ENCODE measurements at places on chromosomes 2 and 18.

DNA sequence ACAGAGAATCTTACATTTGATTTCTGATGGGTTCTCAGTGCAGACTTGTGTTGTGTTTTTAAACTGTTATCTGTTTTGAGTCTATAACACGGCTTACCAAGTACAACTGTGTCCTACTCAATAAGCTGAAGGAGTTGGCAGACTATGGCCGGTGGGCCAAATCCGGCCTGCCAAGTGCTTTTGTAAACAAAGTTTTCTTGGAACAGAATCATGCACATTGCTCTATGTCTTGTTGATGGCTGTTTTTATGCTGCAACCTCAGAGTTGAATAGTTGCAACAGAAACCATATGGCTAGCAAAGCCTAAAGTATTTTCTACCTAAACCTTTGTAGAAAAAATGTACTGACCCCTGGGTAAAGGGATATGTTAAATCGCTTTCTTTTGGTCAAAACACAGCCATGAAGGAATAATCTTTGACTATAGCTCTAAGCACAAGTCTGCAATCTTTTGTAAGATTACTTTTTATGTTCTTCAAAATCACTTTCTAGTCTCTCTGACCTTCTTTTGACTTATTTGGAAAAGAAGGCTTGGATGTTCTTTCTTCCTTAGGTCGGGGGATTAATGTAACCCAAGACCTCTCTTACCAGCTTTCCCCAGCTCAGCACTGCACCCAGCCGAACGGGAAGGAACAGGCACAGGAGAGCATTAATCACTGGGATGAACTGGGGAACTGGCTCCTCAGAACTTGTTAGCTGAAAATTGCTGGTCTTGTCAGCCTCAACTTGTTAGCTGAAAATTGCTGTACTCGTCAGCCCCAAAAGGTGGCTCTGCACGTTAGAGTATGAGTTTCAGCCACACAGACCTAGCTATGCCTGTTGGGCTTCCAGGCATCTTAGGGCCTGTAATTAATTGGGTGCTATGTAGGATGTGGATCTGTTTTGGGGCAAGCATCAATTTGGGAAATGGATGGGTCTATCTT, 75.4 kb downstream of the CD8B2 start:
- DNase-seq = no peak

- no peak for DNase-seq
Observed at GRCh38 chr18:41226186-41226585, 728.8 kb upstream of the PIK3C3 start.

DNA sequence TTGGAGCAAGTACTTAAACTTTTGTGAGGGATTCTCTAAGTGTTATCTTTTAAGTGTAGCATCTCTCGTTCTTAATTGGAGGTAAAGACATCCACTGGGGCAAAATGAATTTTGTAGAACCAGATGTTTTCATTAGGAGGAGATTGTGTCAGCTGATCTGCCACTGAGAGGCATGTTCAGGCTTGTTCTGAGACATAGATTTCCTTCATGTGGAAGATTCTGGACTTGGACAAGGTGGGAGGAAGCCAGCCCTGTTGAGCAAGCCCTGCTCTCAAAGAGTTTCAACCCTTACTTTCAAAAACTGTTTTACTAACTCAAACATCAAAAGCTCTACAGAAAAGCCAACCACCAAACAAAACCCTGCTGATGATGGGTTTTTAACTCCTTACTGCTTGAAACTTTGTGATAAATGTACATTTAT, 6.5 kb downstream of the MAP4K4 start:
- no peak for DNase-seq

- no peak for DNase-seq
Observed at GRCh38 chr2:31284107-31284506, 50.2 kb downstream of the EHD3 start.

- peak; percentile 22 for DNase-seq
Observed at GRCh38 chr18:58576638-58577251, 52.1 kb downstream of the ALPK2 start.

DNA sequence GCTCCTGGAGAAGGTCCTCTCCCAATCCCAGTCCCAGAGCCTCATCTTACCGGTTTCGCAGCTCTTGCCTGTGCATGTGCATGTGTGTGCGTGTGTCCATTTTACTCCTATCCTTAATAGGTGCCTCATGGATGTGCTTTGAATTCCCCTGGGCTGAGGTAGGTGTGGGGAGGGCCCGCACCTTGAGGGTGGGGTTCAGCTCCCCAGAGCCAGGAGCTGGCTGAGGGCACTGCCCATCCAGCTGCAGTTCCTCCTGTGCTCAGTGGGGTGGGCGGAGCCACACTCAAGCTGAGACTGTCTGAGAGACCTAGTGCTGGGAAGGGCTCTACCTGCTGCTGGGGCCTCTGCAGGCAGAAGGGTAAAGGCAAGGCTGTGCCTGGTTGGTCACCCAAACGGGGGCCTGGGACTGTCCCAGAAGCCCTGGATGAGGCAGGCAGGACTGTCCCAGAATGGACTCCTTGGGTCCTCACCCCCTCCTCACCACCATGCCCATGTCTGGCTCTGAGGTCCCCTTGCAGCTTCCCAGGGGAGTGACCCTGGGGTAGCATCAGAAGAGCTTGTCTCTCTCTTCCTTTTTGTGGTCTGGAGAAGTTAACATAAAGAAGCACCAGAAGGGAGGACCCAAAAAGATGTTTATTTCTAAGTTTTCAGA, 8.9 kb downstream of the GDF7 start:
- no peak for DNase-seq

DNA sequence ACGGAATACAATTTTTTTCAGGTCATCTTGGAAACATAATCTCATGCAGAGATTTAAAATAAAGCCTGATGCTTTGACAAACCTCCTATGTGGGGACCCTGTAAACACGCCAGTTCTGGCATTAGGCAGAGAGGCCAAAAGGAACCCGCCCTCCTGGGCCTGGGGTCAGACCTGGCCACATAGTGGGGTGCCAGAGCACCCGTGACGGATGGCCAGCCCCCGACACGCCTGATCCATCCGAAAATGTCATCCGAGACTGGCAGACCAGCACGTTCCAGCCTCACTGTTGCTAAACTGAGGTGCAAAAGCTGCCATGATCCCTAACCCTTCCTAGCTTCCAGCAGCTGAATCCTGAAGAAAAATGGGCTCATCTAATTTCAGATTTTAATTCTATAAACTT, 222.6 kb upstream of the SALL3 start:
- DNase-seq = peak; percentile 34

- no peak for DNase-seq
Observed at GRCh38 chr18:6737833-6738232, 8.3 kb downstream of the ARHGAP28 start.

- no peak for DNase-seq
Observed at GRCh38 chr18:8937160-8938094, 165.1 kb upstream of the NDUFV2 start.

DNA sequence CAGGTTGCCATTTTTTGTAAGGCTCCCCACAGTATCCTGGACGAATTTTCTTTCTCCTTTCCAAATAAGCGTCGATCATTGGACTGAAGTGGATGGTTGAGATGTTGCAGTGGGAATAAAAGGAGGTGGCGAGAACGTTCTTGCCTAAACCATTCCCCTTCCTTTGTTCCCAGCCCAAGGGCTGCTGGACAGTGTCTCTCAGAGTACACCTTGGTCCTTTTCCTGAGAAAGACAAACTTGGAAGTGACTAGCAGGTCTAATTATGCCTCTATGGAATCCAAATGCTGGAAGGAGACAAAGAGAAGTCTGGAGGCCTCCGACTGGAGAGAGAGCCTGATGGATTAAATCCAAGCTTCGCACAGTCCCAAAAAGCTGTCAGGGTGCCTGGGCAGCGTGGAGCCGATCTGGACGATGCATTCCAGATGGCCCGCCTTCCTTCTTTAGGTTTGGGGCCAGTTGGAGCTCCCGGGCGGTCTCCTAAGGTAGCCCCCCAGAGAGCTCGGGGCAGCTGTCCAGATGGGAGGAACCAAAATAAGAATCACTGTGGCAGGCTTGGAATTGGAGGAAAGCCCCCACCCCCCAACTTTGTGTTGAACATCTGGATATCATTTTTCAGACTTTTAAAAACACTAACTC, 186.8 kb downstream of the TMEM247 start:
- DNase-seq = peak; percentile 96

DNA sequence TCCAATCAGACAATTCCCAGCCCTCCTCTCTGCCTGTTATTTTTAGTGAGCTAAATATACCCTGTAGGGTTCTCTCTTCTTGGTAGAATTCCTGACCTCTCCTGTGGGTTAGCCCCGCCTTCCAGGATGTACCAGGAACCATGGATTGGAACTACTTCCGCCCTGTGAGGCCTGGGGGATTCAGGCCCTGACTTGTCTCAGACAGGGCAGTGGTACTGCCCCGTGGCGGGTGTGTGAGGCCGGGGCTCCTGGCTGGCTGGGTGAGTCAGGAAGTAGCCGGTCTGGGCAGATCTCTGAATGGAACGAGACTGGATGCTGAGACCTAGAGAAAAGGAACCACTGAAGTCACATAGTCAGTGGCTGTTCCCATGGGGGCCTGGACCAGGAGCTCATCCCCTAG, 50.5 kb downstream of the DYSF start:
- DNase-seq = peak; percentile 57

DNA sequence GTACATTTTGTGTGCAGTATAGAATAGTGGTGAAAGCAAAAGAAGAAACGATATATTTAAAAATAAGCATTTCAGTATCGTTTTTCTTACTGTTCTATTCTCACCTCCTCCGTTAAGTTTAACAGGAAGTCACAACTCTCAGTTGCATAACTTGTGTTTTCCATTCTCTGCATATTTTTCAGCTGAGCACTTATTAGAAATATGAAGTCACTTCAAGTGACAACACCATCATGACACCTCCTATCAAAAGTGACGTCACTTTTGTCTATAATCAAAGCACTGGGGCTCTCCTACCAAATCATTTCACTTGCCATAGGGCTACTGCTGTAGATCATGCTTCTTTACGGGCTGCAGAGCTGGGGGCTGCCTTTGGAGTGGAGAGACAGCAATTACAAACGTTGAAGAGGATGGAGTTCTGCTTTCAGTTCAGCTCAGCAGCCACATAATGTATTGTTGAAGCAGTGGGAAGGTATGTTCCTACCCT, 36.3 kb downstream of the STAT4 start:
- DNase-seq = no peak

All from left forelimb (tissue), 1 donor.